ENCODE measurements at places on chromosomes 2 and 18.

DNA sequence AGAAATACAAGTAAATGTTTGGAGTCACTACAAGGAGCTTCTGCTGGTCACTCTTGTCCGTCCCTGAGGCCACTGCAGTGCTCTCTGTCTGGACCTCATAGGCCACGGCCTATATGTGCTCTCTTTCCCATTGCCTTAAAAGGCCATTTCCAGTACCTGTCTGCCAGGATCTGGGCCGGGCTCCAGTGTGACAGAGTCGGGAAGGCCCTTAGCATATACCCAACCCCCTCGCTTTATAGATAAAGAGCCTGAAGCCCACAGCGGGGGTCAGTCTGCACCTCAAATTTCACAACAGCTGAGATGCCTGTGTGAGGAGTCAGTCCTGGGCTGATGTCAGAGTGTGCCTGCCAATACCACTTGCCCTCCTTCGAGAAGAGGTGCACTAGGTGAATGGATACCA, 39.9 kb downstream of the ADD2 start:
- DNase-seq: no peak

DNA sequence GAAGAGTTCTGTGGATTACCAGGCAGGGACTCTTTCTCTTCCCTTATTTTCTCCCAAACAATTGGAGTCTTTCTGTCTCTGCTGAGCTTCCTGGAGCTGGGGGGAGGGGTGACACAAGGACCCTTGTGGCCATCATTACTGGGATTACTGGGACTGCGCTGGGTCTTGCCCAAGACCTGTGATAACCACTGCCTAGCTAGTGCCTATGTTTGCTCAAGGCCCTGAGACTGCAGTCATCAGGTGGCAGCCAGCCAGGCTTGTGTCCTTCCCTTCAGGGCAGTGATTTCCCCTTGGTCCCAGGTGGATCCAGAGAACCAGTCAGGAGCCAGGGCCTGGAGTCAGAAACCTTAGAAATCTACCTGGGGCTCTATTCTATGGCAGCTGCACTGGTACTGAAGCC, 355.6 kb downstream of the PARD3B start:
- DNase-seq: no peak

GRCh38 chr18:44227501-44227900, 453.2 kb upstream of the SETBP1 start:
- DNase-seq: no peak

- no peak for DNase-seq
These were observed 30.5 kb upstream of the ATP8B1 start for GRCh38 chr18:57833441-57834101.

GRCh38 chr2:201285499-201285898, 25.2 kb downstream of the CASP8 start:
- DNase-seq: no peak

GRCh38 chr2:239085201-239085992, 237.5 kb downstream of the TWIST2 start:
- no peak for DNase-seq

DNA sequence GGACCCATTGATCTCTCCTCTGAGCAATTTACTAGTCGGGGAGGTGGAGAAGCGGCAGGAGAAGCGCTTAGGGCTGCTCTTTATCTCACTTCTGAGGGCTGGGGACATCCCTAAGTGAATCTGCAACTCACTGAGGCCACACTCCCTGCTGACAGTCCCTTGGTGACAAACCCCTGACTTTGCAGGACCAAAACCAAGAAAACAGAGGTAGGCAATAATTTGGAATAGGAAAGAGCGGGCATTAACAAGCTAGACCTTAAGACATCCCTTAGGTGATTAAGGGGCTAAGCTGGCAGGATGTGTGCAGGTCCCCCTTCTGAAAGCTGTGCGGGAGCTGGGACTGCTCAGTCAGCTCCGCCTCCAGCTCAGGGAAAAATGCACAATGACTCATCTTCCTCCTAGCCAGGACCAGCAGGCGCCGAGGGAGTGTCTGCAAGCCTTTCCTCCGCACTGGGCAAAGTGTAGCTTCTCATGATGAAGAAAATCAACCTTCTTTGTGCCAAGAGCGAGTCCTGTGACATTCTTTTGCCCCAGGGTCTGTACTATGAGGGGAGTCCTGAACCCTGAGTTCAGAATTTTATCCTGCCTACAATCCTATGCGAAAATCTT, 63.3 kb downstream of the BOD1L2 start:
- DNase-seq: no peak

GRCh38 chr2:8408560-8409460, 273.0 kb upstream of the ID2 start:
- DNase-seq: no peak

GRCh38 chr2:75560768-75561565, at the start of gene EVA1A:
Gene EVA1A (minus strand): TSS chr2:75560939. CDS start chr2:75518140, 42,799 bp downstream.
- no peak for DNase-seq

DNA sequence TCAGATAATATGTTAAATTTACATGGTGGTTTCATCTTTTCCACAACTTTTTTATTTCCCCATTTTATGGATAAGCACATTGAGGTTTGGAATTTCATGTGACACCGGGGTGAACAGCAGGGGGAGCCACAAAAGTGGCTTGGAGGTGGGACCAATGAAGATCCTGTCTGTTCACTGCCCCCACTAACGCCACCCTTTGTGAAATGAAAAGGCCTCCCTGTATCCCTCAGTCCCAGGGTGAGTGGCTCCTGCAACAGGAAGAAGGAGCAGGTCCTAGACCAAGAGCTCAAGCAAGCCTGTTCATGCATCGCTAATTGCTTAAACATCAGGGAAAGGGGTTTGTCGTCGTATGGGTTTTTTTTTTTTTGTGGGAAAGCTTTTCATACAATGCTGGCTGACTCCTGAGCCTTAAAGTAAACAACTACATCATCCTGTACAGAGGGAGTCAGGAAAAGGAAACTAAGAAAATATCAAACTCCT, 267.8 kb upstream of the EPAS1 start:
- DNase-seq: no peak

DNA sequence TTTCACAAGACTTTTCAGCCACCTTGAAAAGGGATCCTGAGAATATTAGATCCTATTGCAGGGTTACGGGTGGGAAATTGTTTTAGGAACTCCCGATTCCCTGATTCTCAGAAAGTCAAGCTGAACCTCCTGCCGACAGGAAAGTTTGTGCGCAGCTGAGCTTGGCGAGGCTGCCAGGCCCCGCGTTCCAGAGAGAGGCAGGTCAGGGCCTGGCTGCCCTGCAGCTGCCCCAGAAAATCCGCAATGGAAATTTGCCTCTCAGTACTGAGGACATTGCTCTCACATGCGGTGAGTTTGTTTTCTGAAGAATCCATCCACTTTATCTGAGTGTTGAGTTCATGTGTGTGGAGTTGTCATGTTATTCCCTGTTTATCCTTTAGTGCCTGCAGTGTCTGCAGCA, 144.2 kb downstream of the RTP5 start:
- DNase-seq: no peak

DNA sequence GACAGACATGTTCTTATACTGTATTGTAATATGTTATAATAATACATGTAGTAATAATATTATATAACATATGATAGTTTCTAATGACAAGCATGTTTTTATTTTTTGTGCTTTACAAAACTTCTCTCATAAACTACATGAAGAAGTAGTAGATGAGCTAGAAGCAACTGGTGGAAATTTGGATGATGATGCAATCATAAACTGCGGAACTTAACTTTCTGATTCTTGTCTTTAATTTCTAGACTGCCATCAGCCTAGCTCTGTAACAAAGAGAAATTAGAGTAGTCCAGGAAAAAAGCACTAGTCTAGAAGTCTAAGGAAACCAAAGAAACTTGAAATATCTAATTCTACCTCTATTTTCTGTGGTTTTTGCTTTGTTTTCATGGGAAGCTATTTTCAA, 71.0 kb upstream of the SPATS2L start:
- DNase-seq: no peak

DNA sequence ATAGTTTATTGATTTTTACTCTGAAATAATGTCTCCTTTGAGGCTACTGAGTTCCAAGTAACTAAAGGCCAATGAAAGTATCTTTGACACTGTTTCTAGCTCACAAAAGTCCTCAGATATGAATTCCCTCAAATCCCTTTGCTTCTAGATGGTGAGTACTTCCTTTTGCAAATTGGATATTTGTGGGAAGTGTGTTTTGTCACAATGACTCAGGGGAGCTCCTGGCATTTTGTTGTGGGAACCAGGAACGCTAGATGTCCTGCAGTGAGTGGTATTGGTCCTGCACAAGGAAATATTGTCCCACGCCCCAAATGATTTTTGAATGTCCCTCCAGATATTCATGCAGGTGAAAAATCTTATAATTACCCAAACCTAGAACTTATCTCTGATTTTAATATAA, 24.3 kb downstream of the TACR1 start:
- DNase-seq: no peak

- no peak for DNase-seq
These were observed 47.3 kb downstream of the LDLRAD4 start for GRCh38 chr18:13265911-13266217.

- DNase-seq: no peak
These were observed 207.8 kb downstream of the ATAD2B start for GRCh38 chr2:23718931-23719700.

DNA sequence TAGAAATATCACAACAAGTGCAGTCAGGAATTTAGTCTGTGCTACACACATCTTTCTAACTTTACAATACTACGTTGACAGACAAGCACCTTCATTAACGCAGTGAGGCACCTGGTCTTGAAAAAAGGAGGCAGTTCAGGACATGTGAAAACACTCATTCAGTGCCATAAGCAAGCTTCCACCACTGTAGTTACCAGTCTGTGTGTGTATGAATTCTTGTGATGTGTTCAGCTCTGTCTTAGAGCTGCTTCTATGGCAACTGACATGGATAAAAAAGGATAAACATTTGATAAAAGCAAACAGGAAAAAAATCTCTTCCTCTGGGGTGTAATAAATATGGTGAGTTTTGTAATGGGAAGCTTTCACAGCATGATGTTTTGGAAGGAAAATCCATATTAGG, 623.8 kb upstream of the NXPH2 start:
- no peak for DNase-seq

- DNase-seq: no peak
These were observed 19.6 kb upstream of the KIF3C start for GRCh38 chr2:26001743-26002351.

- DNase-seq: no peak
These were observed 7.6 kb downstream of the ESPNL start for GRCh38 chr2:238107525-238108422.

GRCh38 chr18:34659579-34660517, 50.2 kb upstream of the DTNA start:
- no peak for DNase-seq

DNA sequence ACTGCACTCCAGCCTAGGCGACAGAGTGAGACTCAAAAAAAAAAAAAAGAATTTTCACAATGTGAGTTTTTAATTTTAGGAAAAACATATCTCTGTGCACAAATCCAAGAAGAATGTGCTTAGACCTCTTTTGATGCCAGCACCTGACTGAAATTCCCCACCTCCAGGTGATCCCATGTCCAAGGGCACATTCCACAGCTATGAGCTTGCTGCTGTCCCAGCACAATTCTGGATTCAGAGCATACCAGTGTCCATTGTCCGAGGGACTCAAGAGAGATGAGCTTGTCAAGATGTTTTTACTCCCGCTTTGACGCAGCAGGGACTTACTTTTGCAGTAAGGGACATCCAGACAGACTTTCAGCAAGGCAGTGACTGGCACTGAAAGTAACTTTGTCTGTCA, 489.1 kb upstream of the ACVR2A start:
- no peak for DNase-seq

- no peak for DNase-seq
These were observed 178.7 kb upstream of the FAM98A start for GRCh38 chr2:33777786-33778185.

DNA sequence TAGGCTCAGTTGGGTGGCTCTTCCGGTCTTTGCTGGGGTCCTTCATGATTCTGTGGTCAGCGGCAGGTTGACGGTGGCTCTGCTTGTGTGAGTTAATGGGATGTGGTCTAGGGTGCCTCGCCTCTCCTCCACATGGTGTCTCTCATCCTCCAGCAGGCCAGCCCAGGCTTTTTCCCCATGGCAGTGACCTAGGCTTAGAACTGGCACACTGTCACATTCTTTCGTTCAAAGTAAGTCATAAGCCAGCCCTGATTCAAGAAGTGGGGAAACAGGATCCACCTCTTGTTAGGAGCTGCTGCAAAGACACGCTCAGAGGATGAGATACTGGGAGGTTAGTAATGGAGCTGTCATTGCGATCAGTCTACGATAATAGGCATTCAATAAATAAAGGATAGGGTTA, 46.0 kb upstream of the CTIF start:
- no peak for DNase-seq

- DNase-seq: no peak
These were observed 136.1 kb downstream of the EXOC6B start for GRCh38 chr2:72689579-72690195.

DNA sequence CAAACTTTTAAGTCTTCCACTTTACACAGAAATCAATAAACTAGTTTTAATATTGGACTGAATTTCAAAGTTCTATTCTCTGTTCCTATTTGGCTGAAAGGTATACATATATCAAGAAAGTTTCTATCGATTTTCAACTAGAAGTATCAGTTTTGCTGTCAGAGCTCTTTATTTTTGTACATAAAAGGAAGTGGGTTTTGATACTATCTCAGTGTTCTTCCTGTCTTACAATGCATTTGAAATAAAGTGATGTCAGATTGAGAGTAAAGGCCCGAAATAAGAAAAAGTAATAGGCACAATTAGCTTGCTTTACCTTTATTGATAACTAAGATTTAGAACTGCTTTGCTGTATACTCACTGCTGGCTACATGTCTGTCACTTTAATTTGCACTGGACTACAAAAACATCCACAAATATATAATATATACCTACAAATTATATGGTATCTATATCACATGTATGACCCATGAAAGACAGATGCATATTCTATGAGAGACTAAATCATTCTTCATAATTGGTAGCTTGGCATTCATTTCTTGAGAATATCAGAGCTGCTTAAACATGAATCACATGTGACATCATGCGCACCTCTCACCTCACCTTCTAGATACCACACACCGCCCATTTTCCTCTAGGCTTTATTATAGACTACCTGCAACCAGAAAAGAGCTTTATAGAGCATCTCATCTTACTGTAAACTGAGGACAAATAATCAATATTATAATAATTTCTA, 83.6 kb downstream of the ASXL2 start:
- DNase-seq: no peak

- DNase-seq: no peak
These were observed 78.9 kb upstream of the STON1 start for GRCh38 chr2:48450936-48451602.

DNA sequence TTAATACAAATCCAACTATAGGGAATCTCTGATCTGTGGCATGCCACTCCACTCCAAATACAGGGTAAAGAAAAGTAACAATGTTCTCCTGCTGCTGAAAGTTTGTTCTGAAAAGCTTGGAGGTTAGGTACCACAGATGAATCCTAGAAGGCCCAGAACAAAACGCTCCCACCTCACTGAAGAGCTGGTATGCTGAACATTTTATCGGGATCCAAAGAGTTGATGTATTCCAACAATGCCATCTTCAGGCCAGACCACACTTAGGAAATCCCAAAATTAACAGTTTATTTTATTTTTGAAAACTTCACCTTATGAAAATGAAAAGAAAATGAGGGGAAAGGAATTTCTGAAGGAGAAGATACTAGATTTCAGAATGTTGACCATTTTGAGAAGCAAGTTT, 145.1 kb upstream of the CDH19 start:
- no peak for DNase-seq
